ENCODE measurements at places on chromosomes 2 and 18.
A peak's percentile ranks its signal among the peaks of the same experiment; 100 is the strongest.

- DNase-seq, result no peak
These were observed 50.6 kb upstream of the SPRED2 start for GRCh38 chr2:65482971-65483370.

DNA sequence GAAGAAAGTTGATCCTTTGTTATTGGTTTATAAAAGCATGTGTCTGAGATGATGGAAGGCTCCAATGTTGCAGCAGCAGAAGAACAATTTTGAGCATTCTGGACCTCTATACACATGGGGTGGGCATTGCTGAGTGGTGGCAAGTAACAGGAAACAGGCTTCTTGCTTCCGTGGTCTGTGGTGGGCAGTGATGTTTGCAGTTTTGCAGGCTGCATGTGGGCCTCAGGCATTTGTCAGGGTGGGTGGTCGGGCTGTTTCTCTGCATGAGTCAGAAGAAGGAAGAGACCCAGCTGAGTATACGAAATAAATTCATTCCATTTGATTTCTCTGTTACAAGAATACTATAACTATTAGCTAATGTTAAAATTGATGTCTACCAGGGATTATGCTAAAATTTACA lies 239.5 kb upstream of the COL3A1 start:
- DNase-seq, result no peak

DNA sequence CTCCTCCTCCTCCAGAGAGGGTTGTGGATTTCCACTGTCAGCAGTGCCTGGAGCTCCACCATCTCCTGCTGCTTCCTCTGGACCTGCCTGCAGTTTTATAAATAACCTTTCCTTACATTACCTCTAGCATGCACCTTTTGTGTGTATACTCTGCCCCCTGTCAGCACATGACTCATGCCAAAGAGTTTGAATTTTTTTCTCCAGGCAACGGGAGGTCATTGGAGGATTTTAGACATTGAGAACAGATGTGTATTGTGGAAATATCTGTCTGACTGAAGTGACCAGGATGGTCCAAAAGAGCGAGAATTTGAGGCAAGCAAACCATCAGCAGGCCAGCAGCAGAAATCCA lies 31.7 kb downstream of the IL37 start:
- no peak for DNase-seq

- DNase-seq, result no peak
These were observed 49.6 kb upstream of the BZW1 start for GRCh38 chr2:200762127-200762526.

GRCh38 chr2:10355471-10356438 lies 53.1 kb downstream of the HPCAL1 start:
- DNase-seq, result no peak

DNA sequence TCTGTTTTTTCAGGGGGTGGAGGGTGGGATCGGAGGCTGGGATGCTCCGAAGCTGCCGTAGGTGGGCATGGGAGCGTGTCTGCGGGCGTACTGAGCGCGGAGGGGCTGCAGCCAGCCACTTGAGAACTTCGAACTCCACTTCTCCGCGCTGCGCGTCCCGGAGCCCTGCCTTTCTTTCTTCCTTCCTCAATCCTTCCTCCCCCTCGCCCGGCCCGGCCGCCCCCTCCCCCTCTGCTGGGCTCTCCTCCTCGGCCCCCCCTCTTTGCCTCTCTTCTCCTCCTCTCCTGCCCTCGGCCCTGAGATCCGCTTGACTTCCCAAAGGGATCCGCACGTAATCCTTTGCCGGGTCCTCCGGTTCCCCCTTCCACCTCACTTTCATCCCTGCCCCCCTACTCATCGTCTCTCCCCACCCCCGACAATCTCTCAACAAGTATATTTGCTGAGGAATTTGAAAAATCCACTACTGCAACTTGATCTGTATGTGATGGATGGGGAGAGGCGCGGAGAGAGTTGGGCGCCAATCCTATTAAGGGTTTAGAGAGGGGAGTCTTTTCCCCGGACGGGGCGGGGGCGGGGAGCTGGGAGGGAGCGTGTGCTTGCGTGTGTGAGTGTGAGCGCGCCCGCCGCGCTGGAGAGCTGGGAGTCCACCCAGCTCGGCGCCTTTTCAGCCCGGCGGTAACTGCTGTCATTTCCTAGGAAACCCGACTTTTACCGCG lies 1.1 kb downstream of the GLI2 start:
- DNase-seq, result no peak

DNA sequence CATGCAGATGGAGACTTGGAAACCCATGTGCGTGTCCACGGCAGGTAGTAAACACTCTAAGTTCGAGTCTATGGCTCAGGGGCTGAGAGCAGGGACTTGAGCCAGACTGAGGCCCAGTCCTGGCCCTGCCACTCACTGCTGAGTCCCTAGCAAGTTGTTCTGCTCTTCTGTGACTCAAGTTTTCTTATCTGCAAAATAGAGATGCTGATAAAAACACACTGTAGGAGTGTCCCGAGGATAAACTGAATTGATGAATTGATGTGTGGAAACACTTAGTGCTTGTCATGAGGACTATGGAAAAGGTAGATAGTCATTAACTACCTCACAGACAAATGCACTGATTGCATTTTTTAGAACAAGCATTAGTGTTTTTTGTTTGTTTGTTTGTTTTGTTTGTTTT lies 73.2 kb downstream of the BOLA3 start:
- no peak for DNase-seq

- peak; percentile 42 for DNase-seq
These were observed 23.3 kb downstream of the KLF7 start for GRCh38 chr2:207142461-207142860.

- no peak for DNase-seq
These were observed 310.3 kb upstream of the ZNF521 start for GRCh38 chr18:25662272-25662671.

DNA sequence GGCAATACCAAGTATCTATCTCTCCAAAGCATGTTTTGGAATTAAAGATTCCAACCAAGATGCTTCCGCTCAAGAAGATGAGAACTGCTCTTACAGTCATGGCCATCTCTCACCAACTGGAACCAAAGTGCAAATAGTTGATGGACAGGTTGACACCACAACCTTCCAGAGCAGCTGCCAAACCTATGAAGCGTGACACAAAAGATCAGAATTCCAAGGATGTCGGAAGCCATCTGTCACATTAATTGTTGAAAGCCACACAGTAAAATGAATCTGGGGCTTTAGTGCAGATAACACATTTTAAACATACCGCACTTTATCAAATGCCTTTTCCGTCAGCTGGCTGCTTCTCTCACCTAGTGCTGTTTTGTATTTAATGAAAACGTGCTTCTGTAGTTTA lies 195.7 kb downstream of the CDH20 start:
- no peak for DNase-seq

- DNase-seq, result no peak
These were observed 24.7 kb upstream of the NAGK start for GRCh38 chr2:71043531-71044407.

- no peak for DNase-seq
These were observed 66.2 kb downstream of the CUL3 start for GRCh38 chr2:224518806-224519580.

DNA sequence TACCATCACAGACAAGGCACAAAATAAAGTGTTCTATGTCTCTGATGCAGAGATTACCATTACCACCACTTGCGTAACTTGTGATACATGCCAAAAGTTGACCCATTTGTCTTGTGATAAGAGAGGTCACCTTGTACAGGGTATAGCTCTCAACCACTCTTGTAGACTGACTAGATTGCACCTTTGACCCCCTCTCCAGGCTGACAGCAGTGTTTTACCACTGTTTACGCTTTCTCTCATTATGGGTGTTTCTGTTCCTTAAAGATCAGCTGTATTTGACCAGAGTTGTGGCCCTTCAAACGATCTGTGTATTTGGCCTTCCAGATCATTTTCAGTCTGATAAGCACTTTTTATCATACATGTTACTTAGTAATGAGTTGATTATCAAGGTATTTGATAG lies 215.7 kb upstream of the HNMT start:
- DNase-seq, result no peak

DNA sequence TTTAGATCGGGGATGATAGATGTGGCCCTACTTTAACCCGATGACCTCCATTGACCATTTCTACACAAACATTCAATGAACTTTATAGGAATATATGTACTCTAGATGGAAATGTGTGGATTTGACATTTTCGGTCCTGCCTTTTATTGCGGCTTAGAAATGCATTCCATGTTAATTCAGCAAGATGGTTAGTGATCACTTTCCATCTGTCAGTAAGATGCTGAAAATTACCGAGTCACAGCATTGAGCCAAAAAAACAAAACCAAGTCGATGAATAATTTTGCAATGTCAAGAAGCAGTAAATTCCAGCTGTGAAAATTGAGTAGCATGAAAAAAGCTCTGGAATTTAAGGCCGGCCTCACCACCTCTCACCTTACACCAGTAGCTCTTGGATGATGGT lies 1642.6 kb upstream of the NXPH2 start:
- no peak for DNase-seq

GRCh38 chr2:68134120-68134519 lies 23.6 kb upstream of the PNO1 start:
- no peak for DNase-seq

DNA sequence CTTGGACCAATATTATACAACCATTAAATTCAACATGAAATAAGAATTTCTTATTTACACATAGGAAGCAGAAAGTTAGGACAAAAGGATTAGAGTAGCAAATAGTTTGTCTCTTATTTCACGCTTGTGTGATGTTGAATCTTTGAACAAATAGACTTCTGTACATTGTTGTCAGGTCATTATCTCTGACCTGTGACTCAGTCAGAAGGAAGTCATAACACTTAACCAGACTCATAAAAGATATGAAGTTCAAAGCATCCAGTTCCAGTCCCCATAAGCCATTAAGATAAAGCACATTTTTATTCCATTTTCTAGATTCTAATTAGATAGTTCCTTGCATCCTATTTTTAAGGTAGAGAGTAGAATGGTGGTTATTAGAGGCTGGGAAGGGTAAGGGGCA lies 130.8 kb downstream of the UPP2 start:
- DNase-seq, result no peak

DNA sequence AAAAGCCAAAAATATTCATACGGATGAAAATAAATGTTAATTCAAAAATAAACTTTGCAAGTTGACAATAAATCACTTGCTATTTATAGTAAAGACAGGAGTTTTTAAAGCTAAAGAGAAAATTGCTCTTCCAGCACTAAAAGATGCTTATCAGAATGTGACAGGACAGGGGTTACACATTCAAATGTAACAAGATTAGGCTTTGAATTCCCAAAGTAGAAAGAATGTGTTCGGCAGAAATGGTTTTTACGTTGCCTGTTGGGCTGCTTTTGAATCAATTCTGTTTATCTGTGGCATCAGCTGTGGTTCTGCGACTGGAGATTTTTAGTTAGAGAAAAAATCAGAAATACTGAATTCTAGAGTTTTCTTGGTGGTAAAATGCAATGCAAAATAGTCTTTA lies 669.4 kb downstream of the CPS1 start:
- no peak for DNase-seq

- no peak for DNase-seq
These were observed 219.2 kb downstream of the SRBD1 start for GRCh38 chr2:45391866-45392265.

GRCh38 chr18:75063196-75063595 lies 145.7 kb downstream of the PTGR3 start:
- no peak for DNase-seq
